ENCODE measurements at places on chromosomes 5 and 9.

- DNase-seq, result peak; percentile 59
Measured at GRCh38 chr5:1445313-1445688, at the start of gene SLC6A3. SLC6A3 (minus strand) TSS chr5:1445440; CDS start chr5:1443197, 2,243 bp downstream.

DNA sequence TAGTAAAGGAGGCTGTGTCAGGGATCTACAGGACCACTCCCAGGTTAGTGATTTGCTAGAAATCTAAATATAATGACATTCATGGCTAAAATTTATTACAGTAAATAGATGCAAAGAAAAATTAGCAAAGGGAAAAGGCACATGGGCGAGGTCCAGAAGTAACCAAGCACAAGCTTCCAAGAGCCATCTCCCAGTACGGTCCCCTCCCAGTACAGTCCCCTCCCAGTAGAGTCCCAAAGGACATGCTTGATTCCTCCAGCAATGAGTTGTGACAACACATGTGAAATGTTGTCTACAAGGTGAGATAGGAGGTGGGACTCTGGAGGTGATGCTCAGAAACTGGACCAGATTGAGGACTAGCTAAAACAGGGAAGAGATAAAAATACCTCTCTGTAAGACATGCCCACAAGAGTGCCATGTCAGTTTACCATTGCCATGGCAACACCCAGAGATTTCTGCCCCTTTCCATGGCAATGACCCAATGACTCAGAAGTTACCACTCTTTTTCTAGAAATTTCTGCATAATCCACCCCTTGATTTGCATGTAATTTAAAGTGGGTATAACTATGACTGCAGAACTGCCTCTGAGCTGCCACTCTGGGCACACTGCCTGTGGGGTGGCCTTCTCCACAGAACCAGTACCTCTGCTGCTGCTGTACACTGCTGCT, 27.9 kb upstream of the CEMIP2 start:
- no peak for DNase-seq

DNA sequence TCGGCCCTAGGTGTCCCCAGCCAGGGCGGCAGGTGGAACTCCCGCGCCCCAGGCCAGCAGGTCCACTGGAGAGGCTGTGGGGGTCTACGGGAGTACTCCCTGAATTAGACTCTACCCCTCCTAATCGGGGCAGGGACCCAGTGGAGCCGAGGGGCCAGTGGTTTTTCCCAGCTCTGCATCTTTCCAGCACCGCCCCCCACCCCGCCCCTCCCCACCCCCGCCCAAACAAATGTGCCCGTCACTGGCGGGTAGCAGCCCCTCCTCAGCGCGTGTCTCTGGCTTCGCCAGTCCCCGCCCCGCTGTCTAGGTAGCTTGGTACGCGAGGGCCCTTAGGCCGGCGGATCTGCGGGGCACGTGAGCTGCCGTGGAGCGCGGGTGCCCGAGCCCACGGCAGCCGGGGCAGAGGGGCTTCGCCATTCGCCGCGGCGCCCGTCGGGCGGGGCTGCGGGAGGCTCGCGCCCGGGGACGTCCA, 7.0 kb downstream of the UNC5A start:
- DNase-seq, result no peak

DNA sequence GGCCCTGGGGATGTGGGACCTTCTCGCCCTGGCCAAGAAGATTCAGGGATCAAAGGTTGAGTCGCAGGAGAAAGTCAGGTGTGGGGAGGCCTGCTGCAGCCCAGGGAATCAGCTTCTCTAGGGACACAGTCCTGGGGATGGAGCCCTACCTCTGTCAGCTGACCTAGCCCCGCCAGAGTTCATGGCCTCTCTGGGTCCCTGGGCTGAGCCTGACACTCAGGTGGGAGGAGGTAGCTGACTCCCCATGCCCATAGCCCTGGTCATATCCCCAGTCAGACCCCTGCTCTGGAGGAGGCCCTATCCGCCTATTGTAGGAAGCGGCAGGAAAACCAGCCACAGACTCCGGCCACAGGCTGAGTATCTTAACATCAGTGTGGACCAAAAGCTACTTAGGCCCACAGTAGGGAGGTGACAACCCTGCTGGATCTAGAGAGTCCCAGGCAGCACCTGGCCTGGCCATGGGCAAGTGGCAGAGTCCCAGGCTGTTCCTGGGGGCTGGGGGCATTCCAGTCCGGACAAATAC, 15.0 kb upstream of the MRNIP start:
- DNase-seq, result no peak

GRCh38 chr9:116312221-116312620, 158.6 kb downstream of the PAPPA start:
- DNase-seq, result no peak

- DNase-seq, result peak; percentile 15
Measured at GRCh38 chr9:100111235-100111634, 12.2 kb downstream of the INVS start.

DNA sequence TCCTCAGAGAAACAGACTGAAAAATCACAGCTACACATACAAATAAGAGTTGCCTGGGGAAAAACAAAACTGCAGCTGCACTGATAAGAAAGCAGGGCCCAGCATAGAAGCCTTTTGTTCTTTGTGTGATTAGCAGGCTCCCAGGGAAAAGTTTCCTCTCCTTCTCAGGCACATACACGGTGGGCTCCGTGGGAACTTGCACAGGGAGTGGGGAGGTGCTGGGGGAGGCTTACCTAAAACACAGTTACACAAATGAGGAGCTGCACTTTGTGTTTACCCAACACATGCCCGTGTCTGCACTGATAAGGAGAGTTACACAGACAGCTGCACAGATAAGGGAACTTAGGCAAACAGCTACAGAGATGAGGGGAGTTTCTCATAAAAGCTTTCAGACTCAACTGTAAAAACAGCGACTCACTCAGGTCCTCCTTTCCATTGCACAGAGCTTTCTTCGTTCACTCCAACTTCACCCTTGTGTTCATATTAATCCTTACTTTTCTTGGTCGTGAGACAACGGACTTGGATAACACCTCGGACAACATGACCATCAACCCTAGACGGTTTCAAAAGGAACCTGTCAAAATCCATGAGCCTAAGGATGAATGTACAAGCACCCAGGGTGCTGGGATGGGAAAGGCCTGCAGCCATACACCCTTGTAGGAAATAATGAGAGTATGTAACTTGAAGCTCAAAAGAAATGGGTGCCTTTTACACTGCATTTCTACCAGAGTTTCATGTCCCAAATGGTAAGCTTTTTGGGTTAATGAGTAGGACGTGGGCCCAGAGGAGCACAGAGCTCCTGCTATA, 50.8 kb downstream of the SERINC5 start:
- DNase-seq, result no peak

- DNase-seq, result no peak
Measured at GRCh38 chr5:126677121-126677520, 76.4 kb downstream of the PHAX start.

DNA sequence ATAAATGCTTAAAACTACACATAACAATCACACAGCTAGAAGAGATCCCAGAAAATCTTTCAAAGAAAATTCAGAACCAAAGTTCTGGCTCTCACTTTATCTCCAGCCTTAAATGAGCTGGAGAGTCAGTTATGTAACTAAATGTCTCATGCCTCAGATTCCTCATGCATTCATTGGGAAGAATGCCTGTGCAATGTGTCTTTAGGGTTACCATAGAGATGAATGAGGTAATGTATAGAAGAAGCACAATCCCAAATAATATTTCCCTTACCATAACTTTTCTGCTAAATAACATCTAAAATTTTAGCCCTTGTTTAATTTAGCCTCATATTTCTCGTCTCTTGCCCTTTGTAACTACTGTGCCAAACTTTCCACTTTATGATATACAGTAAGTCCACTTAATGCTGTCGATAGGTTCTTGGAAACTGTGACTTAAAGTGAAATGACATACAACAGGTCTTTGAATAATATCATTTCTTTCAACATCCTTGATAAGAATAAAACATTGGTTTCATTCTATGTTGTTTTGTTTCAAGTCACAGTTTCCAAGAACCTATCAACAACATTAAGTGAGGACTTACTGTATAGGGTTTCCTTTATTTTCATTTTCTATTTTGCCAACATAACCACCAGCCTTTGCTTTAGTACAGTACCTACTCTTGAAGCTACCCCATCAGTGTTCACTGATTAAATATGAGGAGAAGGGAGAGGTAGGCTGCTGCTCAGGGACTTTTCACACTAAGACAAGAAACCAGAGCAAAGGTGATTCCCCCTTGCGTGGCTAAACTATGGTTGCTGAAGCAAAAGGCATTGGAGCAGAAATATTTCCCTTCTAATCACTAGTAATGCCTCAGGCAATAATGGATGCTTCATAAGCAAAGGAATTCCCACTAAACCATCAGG, 295.7 kb upstream of the PTGER4 start:
- no peak for DNase-seq

GRCh38 chr9:130181678-130182380, 9.6 kb downstream of the NCS1 start:
- DNase-seq, result no peak

DNA sequence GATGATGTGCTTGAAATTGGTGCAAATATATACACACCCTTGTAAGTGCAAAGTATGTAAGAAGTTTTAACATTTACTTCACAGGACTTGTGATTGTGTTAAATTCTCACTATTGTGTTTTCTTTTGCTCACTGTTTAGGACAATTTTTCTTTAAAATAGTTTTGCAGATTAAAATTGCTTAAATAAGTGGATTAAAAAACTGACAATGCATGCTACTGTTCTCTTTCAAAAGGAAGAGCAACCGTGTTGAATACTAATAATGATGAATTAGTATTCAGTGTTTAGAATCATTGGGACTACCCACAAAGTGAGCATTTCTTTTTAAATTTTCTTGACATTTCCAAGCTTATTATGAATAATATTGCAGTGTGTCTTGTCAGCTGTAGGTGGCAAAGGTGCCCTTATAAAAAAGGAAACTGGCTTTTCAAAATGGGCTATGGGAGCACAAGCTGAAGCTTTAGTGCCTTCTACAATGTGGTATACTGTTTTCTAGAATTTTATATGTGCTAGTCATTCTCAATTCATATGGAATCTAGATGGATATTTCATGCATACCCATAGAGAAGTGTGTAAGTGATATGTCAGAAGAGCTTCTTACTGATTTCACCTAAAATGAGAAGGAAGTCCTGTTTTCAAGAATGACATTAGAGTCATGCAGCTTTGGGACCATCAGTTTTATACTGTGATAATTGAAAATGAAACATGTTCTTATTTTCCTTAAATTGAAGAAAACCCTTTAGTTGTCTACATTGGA, 35.4 kb downstream of the SREK1 start:
- no peak for DNase-seq

GRCh38 chr9:107707915-107708441, 218.4 kb upstream of the KLF4 start:
- DNase-seq, result no peak

DNA sequence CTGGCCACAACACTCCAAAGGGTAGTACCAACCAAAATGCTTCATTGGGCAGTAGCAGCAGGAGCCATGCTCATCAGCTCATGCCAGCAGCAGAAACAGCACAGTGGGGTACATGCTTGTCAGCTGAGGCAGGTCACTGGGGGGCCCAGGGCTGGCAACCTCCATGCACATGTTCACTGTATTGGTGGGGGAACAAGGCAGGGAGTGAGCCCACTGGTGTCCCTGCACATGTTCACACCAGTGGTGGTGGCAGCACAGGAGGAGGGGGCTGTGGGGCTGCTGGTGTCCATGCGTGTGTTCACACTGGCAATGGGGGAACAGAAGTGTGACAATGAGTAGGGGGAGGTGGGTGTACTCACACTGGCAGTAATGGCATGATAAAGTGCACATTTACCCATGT, 254.3 kb upstream of the KIF2A start:
- DNase-seq, result no peak

Measured in NCI-H526 (cell line).